ENCODE measurements at places on chromosomes 1 and 21. TPM values are rescaled to one million over a fixed set of nuclear protein-coding genes. Genes with fewer than 3 reads are reported as not detected.

DNA sequence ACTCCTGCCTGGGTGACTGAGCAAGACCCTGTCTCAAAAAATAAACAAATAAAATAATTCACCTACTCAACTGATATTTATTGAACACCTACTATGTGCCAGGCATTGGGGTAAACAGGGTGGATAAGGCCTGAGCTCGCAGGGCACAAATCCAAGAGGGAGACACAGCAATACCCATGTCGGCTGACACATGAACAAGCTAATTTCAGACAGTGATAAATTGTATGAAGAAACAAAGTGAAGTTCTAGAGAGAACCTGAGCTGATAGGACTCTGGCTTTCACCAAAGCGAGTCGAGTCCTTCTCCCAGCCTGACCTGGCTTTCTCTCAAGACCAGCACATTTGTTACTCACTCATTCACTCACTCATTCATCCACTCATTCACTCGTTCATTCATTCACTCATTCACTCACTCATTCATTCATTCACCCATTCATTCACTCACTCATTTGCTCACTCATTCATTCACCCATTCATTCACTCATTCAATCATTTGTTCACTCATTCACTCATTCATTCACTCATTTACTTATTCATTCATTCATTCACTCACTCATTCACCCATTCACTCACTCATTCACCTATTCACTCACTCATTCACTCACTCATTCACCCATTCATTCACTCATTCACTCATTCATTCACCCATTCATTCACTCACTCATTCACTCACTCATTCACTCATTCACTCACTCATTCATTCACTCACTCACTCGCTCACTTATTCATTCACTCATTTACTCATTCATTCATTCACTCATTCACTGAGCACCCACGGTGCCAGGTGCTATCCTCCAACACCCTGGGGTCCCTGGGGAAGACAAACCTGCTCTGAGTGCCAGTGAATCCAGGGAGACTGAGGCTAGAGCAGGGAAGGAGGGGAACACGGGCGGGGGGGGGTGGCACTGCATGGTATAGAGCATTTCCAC lies 37.4 kb upstream of the CASZ1 start:
- no peak overlapping the region for H3K27ac ChIP-seq
- peaks cover 21% of the 10 kb centered on the region for H3K4me1 ChIP-seq
- no peaks in the 10 kb centered on the region for H3K27me3 ChIP-seq
- no peaks in the 10 kb centered on the region for H3K36me3 ChIP-seq
- no peak overlapping the region for H3K4me3 ChIP-seq

DNA sequence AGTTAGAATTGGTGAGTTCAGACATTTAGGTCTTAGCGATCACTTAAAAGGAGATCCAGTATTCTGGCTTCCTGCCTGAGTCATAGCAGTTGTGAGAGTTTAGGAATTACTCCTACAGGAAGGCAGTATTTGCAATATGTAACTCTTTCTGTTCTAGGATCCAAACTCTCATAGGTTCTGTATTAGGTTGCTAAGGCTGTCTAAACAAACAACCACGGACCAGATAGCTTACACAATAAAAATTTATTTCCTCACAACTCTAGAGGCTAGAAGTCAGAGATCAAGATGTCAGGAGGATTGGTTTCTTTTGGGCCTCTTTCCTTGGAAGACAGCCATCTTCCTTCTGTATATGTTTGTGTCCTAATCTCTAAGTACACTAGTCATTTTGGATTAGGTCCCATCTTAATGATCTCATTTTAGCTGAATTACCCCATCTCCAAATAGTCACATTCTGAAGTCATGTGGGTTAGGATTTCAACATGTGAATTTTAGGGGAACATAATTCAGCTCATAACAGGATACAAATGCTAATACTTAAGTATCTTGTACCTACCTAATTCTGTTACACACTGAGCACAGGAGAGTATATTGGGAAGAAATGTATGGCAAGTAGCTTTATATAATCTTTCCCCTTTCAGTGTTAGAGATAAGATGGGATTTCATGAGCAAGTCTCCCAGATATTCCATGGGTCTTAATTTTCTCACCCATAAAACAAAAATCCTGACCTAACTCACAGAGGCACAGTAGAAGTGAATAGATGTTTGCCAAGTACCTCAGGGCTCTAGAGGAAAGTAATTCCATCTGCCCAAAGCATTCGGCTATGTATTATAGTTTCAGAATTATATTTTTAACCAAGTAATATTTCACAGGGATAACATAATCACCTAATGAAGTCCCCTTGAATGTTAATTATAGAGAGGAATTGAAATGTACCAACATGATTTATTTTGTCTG lies 144.4 kb downstream of the PTBP2 start:
- H3K27ac ChIP-seq: no peak overlapping the region
- no peaks in the 10 kb centered on the region for H3K27me3 ChIP-seq
- DNase-seq: peak; percentile 99
- H3K4me3 ChIP-seq: no peak overlapping the region

Gene SHE
- 2.7 TPM for total RNA-seq

DNA sequence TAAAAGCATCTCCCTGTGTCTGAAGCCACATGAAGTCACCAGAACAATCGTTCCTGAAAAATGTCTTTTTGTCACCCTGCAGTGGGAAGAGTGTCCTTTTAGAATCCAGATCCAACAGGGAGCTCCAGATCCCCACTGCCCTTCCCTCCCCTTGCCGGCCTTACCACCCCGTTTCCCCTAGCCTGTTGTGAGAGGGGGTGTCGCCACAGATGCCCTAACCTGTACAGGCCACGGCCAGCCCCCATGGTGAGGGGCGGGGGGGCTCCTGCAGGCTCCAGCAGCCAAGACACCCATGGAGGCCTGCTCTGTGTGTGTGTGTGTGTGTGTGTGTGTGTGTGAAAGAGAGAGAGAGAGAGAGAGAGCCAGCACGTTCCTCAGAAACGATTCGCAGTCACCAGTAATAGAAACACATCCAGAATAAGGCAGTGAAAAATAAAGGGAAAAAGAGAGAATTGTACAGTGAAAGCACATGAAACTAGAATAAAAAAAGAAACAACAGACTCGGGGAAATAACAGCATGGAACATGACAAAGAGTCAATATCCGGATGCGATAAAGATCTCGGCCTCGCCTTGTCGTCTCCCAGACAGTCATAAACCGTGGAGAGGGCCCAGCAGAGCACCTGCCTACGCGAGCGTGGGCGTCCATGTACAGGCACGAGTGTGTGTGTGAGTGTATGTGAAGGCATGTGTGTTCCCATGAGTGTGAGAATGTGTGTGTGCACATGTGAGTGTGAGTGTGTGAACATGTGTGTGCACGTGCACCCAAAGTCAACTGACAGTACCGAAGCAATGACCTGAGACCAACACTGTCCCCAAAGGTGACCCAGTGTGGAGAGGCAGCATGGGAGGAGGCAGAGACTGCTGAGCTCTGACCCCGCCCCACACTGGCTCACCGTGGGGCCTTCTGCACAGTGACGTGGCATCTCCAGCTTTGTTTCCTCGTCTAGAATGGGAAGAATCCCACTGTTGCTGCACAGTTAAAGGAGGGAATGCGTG lies 303.8 kb downstream of the NPHP4 start:
- H3K4me3 ChIP-seq: no peak overlapping the region
- no peak for DNase-seq
- H3K4me1 ChIP-seq: no peaks in the 10 kb centered on the region
- no peak overlapping the region for H3K27ac ChIP-seq
- H3K36me3 ChIP-seq: no peaks in the 10 kb centered on the region

Gene RGS16
- total RNA-seq: 1.9 TPM

DNA sequence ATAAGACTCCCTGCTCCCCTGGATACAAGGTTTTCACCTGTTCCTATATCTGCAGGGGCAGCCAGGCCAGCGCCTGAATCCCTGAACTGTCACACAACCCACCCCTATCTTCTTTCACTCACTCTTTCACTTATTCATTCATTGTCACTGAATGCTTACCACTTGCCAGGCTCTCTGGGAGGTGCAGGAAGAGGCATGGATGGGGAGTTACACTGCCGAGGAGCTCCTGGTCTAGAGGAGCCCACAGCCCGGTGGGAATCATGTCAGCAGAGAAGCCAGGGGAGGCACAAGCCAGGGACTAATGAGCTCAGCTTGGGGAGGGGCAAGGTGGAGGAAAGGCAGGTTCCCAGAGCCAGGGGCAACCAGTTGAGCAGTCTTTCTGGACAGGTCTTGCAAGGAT lies 155.8 kb downstream of the TRABD2B start:
- no peak for DNase-seq
- no peaks in the 10 kb centered on the region for H3K36me3 ChIP-seq
- H3K27ac ChIP-seq: no peak overlapping the region
- peaks cover 10% of the 10 kb centered on the region for H3K27me3 ChIP-seq
- peaks cover 5% of the 10 kb centered on the region for H3K4me1 ChIP-seq
- no peak overlapping the region for H3K4me3 ChIP-seq

DNA sequence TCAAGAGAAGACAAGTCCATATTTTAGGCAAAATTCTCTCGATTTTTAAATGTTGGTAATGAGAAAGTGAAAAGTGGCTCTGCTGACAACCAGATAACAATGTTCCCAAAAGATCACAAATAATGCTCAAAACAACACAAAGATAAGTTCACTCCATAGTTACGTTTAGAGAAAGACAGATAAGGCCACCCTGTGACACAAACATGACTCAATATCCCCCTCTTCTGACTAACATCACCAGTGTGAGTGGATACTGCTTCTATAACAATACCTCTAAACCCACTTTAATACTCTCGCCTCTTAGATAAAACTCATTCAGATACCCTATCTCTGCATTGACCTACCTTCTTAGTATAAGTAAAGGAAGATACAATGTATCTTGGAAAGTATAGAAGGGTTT lies 51.2 kb upstream of the RGS7 start:
- no peaks in the 10 kb centered on the region for H3K4me1 ChIP-seq
- H3K4me3 ChIP-seq: no peak overlapping the region
- peak; percentile 23 for DNase-seq
- H3K27me3 ChIP-seq: no peaks in the 10 kb centered on the region
- no peak overlapping the region for H3K27ac ChIP-seq
- no peaks in the 10 kb centered on the region for H3K36me3 ChIP-seq

Gene TSPAN1
- total RNA-seq: not detected

- no peak for DNase-seq
- H3K27ac ChIP-seq: no peak overlapping the region
- no peaks in the 10 kb centered on the region for H3K36me3 ChIP-seq
- H3K4me3 ChIP-seq: no peak overlapping the region
Observed at GRCh38 chr1:112144733-112145426, 155.4 kb upstream of the KCND3 start.

DNA sequence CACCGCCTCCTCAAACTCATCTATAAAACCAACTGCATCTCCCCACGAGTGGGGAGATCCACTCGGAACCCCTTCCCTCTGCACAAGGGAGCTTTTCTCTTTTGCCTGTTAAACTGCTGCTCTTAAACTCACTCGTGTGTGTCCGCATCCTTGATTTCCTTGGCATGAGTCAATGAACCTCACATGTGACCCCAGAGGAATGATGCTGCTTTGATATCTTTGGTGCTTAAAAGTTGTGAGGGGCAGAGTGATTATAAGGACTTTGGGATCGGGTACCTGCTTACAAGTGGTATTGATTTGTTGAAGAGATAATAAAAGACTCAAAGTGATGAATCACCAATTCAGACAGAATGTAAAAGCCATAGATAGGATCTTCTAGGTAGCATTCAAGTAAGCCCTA lies 125.3 kb downstream of the GREM2 start:
- H3K4me1 ChIP-seq: no peaks in the 10 kb centered on the region
- H3K27me3 ChIP-seq: no peaks in the 10 kb centered on the region
- no peak overlapping the region for H3K4me3 ChIP-seq
- H3K36me3 ChIP-seq: no peaks in the 10 kb centered on the region
- H3K27ac ChIP-seq: no peak overlapping the region

- peaks cover 21% of the 10 kb centered on the region for H3K4me1 ChIP-seq
- H3K36me3 ChIP-seq: no peaks in the 10 kb centered on the region
- no peak overlapping the region for H3K27ac ChIP-seq
- no peak overlapping the region for H3K4me3 ChIP-seq
- H3K27me3 ChIP-seq: no peaks in the 10 kb centered on the region
- DNase-seq: no peak
Observed at GRCh38 chr1:14939527-14940284, 213.8 kb upstream of the TMEM51 start.

- DNase-seq: peak; percentile 90
- no peaks in the 10 kb centered on the region for H3K36me3 ChIP-seq
- peaks cover 90% of the 10 kb centered on the region for H3K27me3 ChIP-seq
- H3K4me3 ChIP-seq: no peak overlapping the region
- no peak overlapping the region for H3K27ac ChIP-seq
Observed at GRCh38 chr1:229430761-229431283, 3.1 kb downstream of the ACTA1 start.

- no peaks in the 10 kb centered on the region for H3K36me3 ChIP-seq
- H3K27me3 ChIP-seq: peaks cover 4% of the 10 kb centered on the region
- H3K4me1 ChIP-seq: no peaks in the 10 kb centered on the region
Observed at GRCh38 chr1:205545001-205545919, 40.8 kb downstream of the CDK18 start.

GRCh38 chr1:169999331-169999741 lies 75.2 kb downstream of the KIFAP3 start:
- no peaks in the 10 kb centered on the region for H3K4me1 ChIP-seq
- H3K36me3 ChIP-seq: no peaks in the 10 kb centered on the region
- no peak overlapping the region for H3K27ac ChIP-seq
- peak; percentile 48 for DNase-seq

GRCh38 chr1:192709544-192709943 lies 73.6 kb downstream of the RGS13 start:
- no peak for DNase-seq
- H3K27ac ChIP-seq: no peak overlapping the region
- no peaks in the 10 kb centered on the region for H3K36me3 ChIP-seq
- no peak overlapping the region for H3K4me3 ChIP-seq
- H3K27me3 ChIP-seq: no peaks in the 10 kb centered on the region

Gene CBR1
- 83.1 TPM for total RNA-seq

Measured in cardiac muscle cell (in vitro differentiated cells and primary cell).